ENCODE measurements at places on chromosomes 6 and 20.

DNA sequence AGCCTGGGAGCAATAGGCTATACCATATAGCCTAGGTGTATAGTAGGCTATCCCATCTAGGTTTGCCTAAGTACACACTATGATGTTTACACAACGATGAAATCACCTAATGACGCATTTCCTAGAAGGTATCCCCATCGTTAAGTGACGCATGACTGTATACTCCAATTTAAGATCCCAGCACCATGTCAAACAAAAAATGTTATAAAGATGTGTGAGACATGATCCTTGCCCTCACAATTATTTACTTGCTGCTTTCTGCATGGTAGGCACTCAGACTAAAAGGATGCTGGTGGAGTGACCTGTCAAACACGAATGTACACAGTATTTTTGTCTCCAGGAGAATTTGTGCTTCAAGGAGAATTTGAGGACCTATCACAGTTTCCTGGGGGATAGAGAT is 32.3 kb downstream of the SNAP25 start:
- no peak for DNase-seq

DNA sequence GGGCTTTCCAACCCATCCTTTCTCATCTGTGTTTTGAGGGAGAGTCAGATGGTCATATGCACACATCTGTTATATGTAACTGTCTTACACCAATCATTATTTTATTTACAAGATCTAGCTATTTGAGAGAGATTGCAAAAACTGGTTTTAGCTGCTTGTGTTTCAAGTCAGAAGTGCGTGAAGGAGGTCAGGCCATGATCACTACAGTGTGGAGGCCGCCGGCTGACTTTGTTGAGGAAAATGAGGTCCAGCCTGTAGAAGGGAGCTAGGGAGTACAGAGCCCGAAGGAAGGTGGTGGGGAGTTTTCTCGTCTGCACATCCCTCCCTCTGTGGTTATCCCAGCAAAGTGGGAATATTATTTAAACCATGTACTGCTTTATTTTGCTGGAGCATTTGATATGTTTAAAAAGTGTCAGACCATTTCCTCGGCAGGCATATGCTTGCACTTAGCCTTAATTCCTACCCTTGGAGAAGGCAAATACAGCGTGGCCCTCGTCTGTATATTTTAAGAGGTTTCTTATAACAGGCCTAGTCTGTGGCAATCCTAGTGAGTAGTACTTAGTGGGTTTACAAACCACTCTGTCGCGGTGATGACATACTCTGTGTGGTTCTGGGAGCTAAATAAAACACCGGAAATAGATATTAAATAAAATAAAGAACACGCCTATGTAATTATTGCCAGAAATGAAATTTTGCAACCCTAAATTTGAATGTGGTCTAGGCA is 95.6 kb downstream of the UST start:
- DNase-seq, result no peak

DNA sequence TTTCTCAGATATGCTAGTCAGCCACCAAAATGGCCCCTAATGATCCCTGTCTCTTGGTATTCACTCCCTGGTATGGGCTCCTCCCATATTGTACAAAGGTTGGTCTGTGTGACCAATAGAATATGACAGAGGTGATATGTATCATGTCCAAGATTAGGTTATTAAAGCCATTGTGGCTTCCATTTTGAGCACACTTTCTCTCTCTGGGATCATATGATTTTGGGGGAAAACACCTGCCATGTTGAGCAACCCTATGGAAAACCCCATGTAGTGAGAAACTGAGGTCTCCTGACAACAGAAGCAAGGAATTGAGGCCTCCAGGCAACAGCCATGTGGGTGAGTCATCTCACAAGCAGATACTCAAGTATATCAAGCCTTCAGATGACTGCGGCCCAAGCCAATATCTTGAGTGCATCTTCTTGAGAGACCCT is 7.1 kb upstream of the ZNF318 start:
- DNase-seq, result no peak

- DNase-seq, result no peak
Measured at GRCh38 chr6:41092421-41093140, 19.8 kb downstream of the NFYA start.

All from activated T-cell treated with anti-CD3 and anti-CD28 coated beads for 1 hour (primary cell).